AG08395 (cell line): ENCODE measurements at places on chromosomes 16 and 17.

GRCh38 chr17:81120695-81121621, 44.3 kb upstream of the PVALEF start:
- no peak for DNase-seq

DNA sequence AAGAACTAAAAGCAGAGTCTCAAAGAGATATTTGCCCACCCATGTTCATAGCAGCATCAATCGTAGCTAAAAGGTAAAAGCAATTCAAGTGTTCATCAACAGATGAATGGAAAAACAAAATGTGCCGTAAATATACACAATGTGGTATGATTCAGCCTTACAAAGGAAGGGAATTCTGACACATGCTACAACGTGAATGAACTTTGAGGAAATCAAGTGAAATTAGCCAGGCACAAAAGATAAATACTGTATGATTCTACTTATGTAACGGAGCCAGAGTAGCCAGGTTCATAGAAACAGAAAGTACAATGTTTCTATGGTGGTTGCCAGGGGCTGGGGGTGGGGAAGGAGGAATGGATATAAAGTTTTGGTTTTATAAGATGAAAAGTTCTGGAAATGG, 57.8 kb upstream of the IL34 start:
- DNase-seq, result no peak

DNA sequence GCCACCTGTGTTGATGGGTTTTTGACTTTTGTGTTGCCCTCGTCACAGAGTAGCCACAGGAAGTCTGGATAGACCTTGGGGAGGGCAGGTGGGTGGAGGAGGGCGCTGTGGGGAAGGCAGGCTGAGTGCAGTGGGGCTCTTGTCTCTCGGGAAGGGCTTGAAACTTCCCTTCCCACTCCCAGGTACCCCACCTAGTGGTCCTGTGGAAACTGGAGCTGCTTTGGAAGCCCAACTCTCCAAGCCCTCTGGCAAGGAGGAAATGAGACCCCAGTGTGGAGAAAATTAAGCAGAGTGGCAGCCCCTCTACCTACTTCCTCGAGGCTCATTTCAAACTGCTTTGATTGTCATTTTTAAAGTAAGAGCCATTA, 9.2 kb downstream of the CA5A start:
- no peak for DNase-seq

DNA sequence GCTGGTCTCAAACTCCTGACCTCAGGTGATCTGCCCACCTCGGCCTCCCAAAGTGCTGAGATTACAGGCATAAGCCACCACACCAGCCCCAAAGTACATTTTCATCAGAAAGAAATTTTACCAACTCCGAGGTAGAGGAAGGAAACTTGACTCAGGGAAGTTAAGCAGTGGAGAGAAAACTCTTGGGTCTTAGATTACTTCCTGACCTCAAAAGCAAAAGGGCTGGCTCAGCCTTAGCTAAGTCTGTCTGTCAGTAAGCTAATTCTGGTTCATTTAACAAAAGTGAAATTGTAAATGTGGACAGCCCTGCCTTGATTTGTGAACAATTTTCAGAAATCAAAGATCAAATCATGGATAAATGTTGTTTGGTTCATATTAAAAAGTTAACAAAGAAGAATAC, 30.6 kb downstream of the MAP2K6 start:
- no peak for DNase-seq

DNA sequence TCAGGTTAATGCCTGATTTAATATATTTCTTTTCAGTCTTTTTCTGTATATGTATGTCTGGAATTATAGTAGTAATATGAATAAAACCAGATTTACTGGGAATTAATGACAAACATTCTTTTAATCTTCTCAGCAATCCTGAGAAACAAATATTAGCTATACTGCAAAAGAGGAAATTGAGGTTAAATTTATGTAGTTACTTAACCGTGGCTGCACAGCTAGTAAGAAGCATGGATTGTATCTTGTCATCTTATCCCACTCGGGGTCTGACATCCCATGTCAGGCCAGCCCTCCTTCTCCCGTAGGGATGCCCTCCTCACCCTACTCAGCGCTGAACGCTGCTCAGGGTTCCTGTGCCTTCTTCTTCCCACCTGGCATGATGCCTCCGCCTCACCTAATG, 143.0 kb downstream of the FTO start:
- no peak for DNase-seq
